Chondrocyte (in vitro differentiated cells): ENCODE measurements at places on chromosomes 1 and 21. TPM values are rescaled to one million over a fixed set of nuclear protein-coding genes. Genes with fewer than 3 reads are reported as not detected.

LPAR3 gene
- not detected in 3 replicates for total RNA-seq

CD160 gene
- not detected in 3 replicates for total RNA-seq

ADGRL4 gene
- total RNA-seq = 4.9 to 6.9 TPM (median 5.7 TPM) in 3 replicates

- peaks cover 47% of the 10 kb centered on the region for H3K4me1 ChIP-seq
- peak; percentile 87 for DNase-seq
- H3K27me3 ChIP-seq = no peaks in the 10 kb centered on the region
- peak overlapping the region; percentile 70 for H3K27ac ChIP-seq
- H3K36me3 ChIP-seq = peaks cover 13% of the 10 kb centered on the region
Measured at GRCh38 chr1:245156736-245157505, 2.1 kb downstream of the KIF26B start.

DNA sequence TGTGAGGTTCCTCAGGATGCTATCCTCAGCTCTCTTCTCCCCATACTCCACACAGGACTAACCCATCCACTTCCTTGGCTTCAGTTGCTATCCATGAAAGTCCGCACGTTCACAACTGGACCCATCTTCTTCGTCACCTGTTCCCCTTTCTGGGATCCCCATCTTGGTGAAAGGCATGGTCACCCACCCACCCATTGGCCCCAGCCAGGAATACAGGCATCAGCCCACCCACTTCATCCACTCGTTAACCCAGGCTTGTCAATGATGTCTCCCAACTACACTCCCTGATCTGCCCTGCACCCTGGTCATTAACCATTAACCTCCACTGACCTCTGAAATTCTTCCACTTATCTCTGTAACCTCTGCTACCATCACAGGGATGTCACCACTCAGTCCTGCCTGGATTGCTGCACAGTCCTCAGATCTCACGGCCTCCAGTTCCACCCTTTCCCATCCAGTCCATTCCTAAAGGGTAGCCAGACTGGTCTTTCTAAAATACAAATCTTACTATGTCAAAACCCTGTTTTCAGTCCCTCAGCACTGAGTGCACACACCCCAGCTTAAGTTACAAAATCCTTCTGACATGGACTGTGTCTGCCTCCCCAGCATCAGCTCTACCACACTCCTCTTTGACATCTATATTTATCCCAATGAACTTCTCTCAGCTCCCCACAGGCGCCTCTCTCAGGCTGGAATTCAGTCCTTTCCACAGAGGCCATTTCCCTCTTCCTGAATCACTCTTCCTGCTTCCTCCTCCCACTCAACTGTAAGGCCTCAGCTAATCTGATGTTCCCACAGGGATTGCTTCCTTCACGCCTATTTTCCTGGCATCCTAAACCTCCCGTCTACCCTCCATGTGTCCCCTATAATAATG is 10.4 kb downstream of the PGLYRP4 start:
- DNase-seq = no peak
- H3K36me3 ChIP-seq = no peaks in the 10 kb centered on the region
- peaks cover 21% of the 10 kb centered on the region for H3K27me3 ChIP-seq
- H3K4me3 ChIP-seq = no peak overlapping the region

DNA sequence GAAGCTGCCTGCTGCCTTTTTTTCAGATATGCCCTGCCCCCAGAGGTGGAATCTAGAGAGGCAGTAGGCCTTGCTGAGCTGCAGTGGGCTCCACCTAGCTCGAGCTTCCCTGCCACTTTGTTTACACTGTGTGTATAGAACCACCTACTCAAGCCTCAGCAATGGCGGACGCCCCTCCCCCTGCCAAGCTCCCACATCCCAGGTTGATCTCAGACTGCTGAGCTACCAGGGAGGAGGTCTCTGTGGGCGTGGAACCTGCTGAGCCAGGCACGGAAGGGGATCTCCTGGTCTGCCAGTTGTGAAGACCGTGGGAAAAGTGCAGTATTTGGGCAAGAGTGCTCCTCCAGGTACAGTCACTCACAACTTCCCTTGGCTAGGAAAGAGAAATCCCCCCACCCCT is 65.1 kb downstream of the MSH4 start:
- no peak for DNase-seq
- no peak overlapping the region for H3K4me3 ChIP-seq
- H3K36me3 ChIP-seq = no peaks in the 10 kb centered on the region
- no peak overlapping the region for H3K27ac ChIP-seq

DNA sequence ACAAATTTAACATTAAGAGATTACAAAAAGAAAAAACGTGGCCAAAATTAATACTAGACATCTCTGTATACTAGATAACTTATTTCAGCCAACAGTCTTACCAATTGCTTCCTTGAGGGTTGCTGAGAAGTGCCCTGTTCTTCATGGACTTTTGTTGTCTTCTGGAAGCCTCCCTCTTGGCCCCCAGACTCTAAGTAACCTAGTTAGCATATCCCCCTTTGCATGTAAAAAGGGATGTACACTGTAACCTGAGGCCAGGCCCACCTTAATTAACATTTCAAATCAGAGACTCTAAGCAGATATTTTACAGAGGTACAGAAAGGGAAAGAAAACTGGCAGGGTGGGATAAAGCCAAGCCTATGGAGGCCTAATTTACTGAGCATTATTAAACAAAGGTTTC is 1047.3 kb downstream of the ADGRL2 start:
- no peaks in the 10 kb centered on the region for H3K36me3 ChIP-seq
- H3K27ac ChIP-seq = no peak overlapping the region
- no peaks in the 10 kb centered on the region for H3K4me1 ChIP-seq
- H3K4me3 ChIP-seq = no peak overlapping the region
- no peak for DNase-seq
- no peaks in the 10 kb centered on the region for H3K27me3 ChIP-seq

DNA sequence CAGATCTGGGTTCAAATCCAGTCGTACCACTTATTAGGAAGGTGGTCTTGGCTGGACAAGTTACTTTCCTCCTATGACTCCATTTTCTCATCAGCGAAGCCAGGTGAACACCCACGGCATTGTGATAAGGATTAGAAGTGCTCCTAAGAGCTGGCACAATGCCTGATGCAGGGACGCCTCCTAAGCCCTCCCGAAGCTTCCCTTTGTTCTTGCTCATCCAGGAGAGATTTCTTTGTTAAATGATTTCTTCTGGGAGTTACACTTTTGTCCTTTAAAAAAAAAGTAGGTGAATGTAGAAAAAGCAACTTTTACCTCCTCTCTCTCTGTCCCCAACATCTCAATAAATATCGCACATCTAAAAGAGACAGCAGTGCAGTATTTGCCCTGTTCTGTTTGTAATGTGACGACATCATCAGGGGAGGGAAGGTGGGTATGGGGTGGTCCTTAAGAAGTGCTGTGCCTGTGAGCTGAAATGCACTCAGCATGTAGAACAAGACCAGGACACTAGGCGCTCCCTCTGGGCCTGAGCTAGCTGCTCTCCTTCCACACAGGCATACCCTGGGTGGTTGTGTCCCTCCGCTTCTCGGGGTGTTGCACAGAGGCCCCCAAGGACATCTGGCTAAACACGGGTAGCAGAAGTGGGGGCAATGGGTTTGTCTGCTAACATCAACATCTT is 43.9 kb downstream of the SUSD4 start:
- H3K27ac ChIP-seq = no peak overlapping the region
- no peaks in the 10 kb centered on the region for H3K4me1 ChIP-seq
- peaks cover 2% of the 10 kb centered on the region for H3K36me3 ChIP-seq
- no peak overlapping the region for H3K4me3 ChIP-seq
- peaks cover 29% of the 10 kb centered on the region for H3K27me3 ChIP-seq
